NCI-H526 (cell line): ENCODE measurements at places on chromosomes 7 and 10.

DNA sequence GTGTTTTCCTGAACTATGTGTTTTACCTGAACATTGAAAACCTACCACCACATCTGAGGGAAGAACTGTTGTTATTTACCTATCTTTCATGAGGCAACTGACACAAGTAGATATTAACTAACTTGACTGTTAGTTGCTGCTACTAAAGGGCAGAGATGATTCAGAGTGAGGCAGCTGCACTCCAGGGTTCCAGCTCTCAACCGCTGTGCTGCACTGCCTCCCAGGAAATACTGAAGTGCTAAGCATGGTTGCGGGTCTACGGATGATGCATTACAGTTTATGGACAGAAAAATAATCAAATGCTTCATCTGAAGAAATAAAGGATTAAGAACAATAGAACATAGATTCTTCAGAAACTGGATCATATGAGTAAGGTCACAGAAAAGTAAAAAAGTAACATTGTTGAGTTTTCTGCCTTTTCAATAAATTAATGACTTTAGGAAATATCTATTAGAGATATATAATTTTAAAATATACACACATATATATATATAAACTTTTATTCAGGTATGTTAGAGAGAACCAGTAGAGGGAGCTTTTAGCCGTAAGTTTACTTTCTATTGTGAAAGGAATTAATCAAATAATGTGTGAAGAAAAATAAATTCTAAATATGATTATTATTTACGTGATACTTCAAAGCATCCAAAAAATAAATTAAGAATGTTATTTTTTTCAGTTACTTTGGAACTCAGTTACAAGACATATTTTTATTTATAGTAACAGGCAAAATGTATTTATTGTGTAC, 620.0 kb downstream of the CNTNAP2 start:
- peak; percentile 55 for DNase-seq

GRCh38 chr7:76189276-76189675, 12.4 kb upstream of the SRRM3 start:
- DNase-seq, result no peak

DNA sequence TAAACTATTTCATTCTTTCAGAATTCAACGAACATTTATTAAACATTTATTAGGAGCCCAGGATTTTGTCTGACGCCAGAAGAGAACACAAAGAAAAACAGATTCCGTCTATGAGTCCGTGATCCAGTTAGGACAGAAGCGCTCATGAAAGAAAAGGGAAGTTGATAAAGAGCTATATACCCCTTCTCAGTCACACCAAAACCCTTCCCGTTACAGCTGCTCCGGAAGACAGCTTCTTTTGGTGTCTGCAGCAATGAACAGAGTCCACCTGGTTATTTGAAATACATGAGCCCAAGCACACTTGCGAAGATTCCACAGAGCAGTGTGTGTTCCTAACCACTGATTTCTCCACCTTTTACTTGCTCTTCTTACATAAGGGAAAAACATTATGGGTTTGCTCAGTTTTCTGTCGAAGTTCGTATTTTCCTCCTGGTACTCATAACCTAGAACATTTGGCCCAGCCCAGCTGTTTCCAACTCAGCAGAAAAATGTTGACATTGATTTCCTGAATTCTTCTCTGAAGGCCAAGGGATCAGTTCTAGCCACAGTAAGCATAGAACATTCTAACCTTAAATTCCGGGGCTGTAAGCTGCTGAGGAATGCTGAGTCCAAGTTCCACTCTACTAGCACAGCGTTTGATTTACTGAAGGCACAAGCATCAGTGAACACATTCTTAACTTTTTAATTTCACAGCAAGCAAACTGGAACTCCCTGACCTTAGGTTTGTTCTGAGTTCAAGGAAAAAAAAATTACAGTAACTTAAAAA, 206.5 kb downstream of the SORCS1 start:
- DNase-seq, result no peak

DNA sequence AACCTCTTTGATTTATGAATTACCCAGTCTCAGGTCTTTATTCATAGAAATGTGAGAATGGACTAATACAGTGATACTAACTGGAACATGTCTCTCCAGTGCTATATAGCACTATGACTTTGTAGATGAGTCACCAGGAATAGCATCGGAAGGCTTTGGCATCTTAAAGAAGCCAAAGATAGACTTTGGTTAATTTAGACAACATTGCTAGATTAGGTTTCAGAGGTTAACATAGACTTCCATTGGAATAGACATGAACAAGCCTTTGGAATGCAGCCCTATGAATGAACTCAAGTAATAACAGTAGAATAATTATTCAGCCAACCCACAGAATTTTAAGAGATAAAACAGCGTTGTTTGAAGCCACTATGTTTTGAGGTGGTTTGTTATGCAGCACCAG, 169.2 kb downstream of the HGF start:
- DNase-seq, result no peak

- no peak for DNase-seq
Measured at GRCh38 chr10:115129752-115130151, 36.6 kb downstream of the ATRNL1 start.

- no peak for DNase-seq
Measured at GRCh38 chr7:4325732-4326131, 356.4 kb upstream of the FOXK1 start.

DNA sequence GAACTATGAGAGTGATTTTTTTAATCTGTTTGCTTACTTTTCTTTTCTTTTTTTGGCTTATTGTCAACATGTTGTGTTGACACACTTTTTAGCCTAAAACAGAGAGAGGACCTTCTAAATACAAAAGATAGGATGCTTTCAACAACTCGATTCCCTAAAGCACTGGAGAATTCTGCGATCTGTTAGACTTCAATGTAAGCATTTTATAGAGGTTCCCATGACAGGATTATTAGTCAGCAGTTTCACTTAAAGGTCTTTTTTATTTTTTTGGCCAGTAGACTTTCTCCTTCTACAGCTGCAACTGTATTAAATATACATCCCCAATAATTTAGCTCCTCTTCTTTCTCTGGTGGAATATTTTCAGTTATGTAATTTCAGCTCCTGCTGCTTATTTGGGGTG, 12.7 kb upstream of the NRP1 start:
- no peak for DNase-seq

- DNase-seq, result no peak
Measured at GRCh38 chr7:114598946-114599345, 184.3 kb downstream of the FOXP2 start.

DNA sequence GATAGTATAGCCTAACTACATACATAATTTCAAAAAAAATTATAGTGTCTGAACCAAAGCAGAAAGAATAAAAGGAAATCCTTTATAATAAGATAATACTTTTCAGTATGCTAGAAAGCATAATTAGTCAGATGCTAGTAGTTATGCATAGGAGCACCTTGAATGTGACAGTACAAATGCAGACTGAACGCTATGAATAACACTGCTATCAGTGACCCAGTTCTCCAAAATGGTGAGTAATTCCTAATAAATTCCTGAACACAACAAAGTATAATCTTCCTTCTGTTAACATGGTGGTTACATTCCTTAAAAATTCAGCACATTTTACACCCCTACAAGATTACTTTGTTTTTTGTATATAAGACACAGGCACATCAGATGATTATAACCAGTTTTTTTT, 1.2 kb upstream of the CHPF2 start:
- no peak for DNase-seq
